Nasal cavity respiratory epithelium epithelial cell of viscerocranial mucosa (primary cell): ENCODE measurements at places on chromosomes 4 and X. TPM values are rescaled to one million over a fixed set of nuclear protein-coding genes. Genes with fewer than 3 reads are reported as not detected.

DIAPH2 gene
- total RNA-seq = 8.9 and 17.3 TPM in 2 replicates

HS3ST1 gene
- total RNA-seq = 3.4 and 14.2 TPM in 2 replicates

SPACA5 gene
- not detected in 2 replicates for total RNA-seq

SHISA3 gene
- total RNA-seq = not detected in 2 replicates

RTL5 gene
- under 0.01 and 0.50 TPM in 2 replicates for total RNA-seq

FAM236B gene
- not detected in 2 replicates for total RNA-seq

SHOX gene
- total RNA-seq = not detected in 2 replicates
